G401 (cell line): ENCODE measurements at places on chromosomes 13 and 19.

GRCh38 chr19:5677580-5677979 is 2.7 kb downstream of the MICOS13 start:
- no peak for DNase-seq

DNA sequence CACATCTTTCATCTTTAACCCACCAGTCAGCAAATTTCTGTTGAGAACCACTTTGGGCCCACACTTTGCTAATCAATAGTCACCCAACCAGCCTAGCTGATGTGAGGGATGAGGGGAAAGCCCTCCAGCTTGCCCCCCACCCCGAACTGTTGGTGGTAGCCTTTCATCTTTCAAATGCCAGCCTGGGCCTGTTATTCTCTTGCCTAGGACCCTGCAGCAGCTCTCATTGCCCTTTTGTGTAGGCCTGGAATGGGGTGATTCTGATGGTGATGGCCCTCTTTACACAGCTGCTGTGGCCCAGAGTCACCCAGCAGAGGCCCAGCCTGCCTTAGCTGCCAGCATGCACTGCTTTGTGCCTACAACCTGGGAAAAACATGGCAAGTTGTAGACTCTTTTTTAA is 294.5 kb downstream of the SLC7A1 start:
- DNase-seq: no peak

DNA sequence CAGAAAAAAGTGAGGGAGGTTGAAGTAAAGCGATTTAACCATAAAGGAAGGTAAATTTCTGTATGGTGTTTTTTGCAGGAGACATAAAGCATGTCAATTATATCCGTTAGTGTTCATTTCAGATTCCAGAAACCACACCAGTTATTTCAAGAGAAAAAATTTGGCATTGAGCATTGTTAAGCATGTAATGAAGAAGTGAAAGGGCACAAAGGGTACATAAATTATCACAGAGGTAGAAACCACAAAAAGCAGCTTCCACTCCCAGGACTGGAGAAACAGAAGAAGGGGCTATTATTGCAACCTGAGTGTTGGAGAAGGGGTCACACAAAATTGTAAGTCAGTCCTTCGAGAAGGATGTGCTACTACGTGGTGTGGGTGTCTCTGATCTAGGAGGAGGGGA is 72.2 kb upstream of the DACH1 start:
- no peak for DNase-seq

GRCh38 chr19:22634450-22634827 is 315 bp downstream of the ZNF492 start:
- DNase-seq: no peak

DNA sequence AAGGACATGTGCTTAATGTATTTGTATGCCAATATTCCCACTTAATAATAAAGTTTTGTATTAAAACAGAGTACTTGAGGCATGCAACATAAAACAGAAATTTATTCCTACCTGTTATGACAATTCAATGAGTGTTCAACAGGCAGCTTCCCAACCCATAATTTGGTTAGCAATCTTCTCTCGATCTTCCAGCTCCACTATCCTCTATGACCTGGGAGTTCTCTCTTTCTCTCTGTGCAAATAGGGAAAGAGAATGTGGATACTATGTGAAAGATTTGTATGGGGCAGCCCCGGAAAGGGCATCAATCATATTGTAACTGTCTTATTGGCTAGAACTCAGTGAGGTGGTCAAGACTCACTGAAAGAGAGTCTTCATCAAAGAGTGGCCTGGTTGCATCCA is 644.9 kb upstream of the PCDH20 start:
- no peak for DNase-seq

- no peak for DNase-seq
These were observed 21.6 kb upstream of the F2RL3 start for GRCh38 chr19:16867211-16867610.

GRCh38 chr13:73138638-73139491 is 80.1 kb downstream of the KLF5 start:
- no peak for DNase-seq

DNA sequence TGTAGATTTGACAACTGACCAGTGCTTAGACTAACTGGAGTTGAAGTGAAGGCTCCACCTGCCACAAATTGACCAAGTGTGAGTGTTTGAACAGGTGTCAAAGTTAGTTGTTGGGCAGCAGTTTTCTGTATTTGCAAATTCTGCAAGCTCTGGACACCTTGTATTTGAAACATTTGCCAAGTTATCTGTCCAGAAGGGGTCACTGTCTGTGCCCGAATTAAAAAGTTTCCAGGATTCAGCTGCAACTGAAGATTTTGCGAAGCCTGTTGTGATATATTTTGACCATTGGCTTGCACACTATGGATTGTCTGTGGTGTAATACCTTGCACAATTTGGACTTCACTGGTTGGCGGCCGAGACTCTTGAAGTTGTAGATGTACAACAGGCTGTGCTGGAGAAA is 1690.7 kb downstream of the SLITRK5 start:
- DNase-seq: no peak

DNA sequence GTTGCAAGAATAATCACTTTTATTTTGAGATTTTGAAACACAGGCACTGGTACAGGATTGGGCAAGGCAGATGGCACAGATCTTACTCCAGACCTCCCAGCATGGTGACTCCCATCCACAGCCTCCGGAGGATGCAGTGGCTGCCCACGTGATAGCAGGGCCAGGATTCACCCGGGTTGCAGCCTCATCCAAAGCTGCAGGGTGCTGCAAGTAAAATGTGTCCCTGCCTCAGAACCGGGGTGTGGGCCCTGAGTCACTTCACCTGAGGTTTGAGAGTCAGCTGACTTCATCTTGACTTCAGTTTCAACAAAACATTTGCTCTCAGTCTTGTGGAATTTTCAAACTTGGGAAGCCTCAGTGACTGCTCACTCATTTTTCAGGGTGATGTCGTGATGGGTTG is 201.9 kb downstream of the FGF9 start:
- no peak for DNase-seq
